Activated T-cell treated with anti-CD3 and anti-CD28 coated beads, Interleukin-2, amount 50 U/mL, for 72 hours (primary cell): ENCODE measurements at places on chromosomes 12 and 14.

GRCh38 chr12:48929551-48929950 is 4.3 kb upstream of the FKBP11 start:
- no peak for DNase-seq

- DNase-seq = no peak
These were observed 21.0 kb upstream of the SERPINA4 start for GRCh38 chr14:94540031-94540794.

DNA sequence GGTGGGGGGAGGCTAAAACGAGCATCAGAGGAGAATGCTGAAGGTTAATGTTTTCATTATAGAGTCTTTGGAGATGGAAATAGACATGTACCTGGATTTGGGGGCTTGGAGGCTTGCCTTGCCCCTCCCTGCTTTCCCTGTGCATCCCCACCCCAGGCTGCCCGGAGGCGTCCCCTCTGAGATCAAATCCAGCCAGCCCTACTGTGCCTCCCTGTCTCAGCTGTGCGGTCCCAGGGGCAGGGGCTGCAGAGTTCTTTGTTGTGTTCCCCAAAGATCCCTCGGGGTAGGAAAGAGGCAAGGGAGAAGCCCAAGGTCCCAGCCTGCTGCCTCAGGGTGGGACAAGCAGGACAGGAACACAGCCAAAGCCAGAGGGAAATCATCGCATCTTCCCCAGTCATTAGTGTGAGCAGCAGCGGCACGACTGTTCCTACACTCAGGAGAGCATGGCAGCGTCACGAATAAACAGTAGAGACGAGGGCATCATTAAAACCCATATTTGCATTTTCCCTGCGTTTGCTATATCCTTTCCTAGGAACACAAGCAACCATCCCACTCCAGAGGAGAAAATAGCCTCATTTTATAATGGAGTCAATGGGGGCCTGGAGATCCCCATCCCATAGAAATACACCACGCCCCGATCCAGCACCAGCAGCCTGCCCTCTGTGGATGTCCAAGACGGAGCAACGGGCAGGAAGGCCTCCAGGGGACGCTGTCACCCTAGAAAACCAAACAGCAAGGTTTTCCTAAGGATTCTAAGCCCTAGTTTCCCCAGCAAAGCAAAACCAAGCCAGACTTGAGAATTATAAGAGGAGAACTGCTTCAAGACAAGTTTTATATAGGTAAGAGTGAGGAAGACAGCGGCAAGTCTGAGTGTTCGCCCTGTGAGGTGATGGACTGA is 32.4 kb downstream of the ANO2 start:
- no peak for DNase-seq

DNA sequence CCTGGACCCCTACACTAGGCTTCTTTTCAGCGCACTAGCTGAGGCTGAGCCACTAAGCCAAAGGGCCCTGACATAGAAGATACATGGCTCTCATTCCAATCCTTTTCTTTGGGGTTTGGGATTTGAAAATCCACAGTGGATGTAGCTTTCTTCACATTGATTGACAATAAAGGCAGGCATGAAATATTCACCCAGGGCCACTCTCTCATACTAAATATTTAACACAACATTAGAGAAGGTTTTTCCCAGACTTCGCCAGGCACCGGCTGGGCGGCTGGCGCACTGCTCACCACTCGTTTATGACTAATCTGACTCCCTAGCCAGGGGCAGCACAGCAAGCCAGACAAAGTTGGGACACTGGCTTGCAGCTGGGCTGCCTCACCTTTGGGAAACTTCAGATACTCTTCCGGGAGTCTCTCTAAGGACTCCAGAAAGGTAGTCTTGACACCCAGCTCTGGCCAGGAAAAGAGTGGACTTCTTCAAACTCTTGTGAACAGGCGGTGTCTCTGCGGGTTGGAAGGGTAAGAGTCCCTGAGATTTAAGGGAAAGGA is 699 bp upstream of the HOXC11 start:
- DNase-seq = no peak
